ENCODE measurements at places on chromosomes 1 and 21.

GRCh38 chr1:94894630-94895029, 32.3 kb downstream of the CNN3 start:
- DNase-seq, result no peak

- DNase-seq, result no peak
Measured at GRCh38 chr1:24939040-24939674, 9.1 kb upstream of the RUNX3 start.

DNA sequence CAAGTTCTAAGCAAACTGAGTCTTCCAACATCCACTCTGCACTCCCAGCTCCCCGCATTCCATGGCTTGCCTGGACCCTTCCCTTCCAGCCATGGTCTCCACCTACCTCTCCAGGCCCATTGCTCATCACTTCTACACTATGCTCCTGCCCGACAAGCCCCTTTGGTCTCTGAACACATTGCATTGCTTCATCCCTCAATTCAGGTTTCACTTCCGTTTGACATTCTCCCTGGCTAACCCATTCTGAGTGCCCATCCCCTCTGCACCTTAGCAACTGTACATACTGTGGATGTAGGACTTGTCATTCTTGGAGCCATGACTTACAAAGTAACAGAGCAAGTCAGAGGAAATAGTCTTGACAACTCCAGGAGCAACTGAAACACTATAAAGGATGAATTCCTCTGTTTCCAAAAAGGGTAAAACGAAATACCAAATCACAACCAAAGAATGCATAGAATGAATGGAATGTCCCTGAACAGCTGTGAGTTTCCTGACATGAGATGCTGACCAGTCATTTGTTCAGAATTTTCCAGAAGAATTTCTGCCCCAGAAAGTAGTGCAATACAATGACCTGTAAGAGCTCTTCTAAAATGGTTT, 66.7 kb downstream of the KCNJ6 start:
- DNase-seq, result peak; percentile 77

DNA sequence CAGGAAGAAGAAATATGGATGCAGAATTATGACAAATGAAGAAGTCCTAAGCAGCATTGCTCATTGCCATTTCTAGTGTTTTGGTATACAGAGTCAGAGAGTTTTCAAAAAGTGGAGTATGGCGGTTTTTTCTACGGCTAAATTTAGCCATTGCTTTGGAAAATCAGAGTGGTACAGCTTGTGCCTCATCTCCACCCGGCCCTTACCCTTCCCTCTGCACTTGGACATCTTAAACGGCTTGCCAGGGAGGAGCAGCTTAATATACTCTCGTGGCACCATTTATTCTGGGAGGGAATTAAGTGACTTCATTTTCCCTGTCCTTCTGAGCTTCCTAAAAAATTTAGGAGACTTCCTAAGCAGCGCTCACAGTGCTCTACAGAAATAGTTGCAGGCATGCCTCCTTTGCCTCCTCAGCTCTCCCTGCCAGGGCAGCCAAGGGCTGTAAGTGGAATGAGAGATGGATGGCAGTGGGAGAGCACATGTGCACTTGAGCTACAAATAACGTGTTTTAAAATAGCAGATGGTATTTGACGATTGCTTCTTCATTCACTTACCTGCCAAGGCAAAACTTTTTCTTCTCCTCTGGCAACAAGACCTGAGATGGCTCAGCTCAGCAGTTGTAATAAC, 51.5 kb upstream of the VAMP3 start:
- DNase-seq, result no peak

DNA sequence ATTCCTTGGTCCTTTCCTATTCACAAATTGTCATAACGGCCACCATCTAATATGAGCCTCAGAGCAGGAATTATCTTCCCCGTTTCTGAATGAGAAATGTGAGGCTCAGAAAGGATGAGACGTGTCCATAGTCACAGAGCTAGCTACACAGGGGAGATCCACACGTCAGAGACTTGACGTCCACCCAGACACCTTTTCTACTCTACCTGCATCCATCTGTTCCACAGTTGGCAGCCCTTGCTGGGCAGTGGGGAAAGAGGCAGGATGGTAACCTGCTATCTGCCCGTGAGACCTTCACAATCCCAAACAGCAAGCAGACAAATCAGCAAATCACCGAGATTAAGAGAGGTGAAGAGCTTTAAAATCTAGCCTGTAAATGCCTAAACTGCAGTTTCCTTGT, 8.4 kb downstream of the RIMS3 start:
- DNase-seq, result no peak

DNA sequence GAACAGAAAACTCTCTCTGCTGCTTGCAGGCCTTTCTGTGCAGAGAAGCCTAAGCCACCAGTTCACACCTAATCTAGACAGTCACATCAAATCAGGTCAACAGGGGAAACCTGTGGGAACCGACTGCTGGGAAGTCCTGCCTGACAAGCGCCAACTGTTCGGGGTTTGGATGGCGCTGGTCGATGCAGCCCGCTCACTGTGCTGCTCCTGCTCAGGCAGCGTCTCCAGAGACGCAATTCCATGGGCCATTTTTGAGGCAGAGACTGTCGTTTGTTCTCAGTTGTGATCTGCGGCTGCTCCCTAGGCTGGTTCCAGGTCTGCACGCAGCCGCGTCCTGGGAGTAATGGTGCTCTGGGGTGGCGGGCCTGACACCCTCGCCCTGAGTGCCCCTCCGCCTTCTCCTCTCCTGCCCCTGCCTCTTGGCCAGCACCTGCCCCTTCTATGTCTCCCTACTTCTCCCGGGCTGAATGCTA, 1.4 kb downstream of the AGT start:
- no peak for DNase-seq

GRCh38 chr1:189669846-189670245, 807.8 kb downstream of the BRINP3 start:
- peak; percentile 32 for DNase-seq

GRCh38 chr1:115555446-115555845, 86.3 kb upstream of the VANGL1 start:
- no peak for DNase-seq

DNA sequence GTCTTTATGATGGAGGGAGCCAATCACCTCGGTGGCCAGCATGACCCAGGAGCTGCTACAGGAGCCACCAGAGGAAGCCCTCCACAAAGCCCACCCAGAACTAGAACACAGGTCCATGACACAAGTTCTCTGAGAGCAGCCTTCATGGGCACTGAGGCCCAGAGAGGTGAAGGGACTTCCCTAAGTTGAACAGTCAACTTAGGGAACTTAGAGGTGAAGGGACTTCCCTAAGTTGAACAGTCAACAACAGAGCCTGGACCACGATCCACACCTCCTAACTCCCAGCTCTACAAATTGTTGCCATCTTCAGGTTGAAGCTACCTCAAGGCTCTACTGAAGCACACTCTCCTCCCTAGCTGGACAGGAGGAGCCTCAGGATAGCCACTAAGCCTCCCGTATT, 132.7 kb downstream of the CCDC185 start:
- no peak for DNase-seq

DNA sequence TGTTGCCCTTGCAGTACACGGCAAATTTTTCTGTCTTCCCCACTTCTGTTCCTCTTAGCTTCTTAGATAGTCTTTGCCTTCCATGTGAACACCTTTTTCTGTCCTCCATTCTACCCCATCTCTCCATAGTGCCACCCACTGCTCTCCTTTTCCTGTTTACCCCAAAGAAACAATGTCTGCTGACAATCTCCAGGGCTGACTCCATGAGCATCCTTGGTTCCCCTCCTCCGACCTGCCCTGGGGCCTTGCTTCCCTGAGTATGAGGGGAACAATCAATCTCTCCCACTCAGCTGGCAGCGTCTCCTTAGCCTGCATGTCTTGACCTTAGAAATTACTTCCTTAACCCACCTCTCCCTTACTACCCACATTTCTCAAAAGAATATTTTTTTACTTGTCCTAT, 12.3 kb upstream of the MYBPHL start:
- no peak for DNase-seq

DNA sequence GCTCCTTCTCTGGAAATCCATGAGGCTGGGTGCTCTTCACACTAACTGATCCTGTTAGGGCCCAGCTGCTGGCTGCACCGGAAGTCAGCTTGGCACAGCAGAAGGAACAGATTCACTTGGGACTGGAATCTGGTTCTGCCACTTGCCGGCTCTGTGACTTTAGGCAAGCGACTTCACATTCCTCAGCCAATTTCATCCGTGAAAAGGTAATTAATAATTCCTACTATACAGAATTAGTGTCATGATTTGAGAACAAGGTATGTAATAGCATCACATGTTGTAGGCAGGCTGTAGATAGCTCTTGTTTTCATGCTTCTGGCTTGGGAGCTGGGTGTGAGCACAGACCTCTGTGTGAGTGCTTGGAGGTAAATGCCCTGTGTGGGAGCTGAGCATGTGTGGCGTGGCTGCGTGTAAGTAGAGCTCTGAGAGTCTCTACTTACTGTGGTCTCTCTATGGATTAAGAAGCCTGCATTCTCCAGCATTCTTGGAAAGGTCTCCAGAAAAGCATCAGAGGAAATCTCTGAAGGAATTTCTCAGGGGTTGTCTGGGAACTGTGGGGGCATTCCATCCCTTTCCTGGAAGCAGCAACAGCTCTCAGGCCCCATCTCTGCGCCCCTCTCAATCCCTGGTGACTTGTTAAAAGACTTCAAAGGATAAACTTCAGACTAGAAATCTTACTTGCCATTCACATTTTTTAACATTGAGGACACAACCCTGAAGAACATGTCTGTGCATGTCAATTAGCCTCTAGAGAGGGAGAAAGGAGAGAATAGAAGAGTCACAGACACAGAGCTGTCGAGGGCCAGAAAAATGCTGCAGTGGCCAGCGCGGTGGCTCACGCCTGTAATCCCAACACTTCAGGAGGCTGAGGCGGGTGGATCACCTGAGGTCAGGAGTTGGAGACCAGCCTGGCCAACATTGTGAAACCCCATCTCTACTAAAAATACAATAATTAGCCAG, 47.7 kb upstream of the PPM1J start:
- DNase-seq, result peak; percentile 71

DNA sequence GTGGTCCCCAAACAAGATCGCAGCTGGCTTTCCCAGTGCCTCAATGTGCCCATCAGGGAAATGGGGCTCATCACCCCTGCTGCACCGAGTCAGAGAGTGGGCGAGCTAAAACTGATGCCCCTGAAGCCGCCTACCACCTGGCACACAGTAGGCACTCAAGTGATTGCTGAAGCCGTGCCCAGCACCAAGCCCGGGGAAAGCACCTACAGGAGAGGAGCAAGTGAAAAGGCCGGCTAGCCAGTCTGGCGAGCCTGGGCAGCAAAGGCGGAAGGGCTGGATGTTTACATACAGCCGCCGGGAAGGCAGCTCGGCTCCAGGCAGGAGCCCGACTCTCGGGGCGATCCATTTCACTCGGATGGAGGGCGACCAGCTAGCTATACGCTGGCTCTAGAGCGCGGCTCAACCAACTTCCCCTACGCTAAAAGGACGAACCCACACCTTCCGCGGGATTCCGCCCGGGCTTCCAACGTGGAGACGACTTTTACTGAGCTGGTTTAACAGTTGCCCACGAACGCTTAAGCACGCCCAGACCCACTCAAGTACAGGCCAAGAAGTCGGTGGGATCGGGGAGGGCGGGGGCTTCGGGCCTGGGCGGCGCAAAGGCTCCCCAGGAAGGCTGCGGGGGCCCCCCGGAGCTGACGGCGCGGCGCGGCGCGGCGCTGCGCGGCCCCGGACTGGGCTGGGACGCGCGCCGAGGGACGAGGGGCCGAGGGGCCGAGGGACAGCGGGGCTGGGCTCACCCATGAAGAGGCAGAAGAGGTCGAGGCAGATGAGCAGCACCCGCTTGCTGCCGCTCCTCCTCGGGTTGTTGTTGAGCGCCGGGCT, 1.0 kb downstream of the PLPP3 start:
- peak; percentile 57 for DNase-seq

GRCh38 chr1:31302709-31303441, 6.0 kb downstream of the ZCCHC17 start:
- peak; percentile 22 for DNase-seq

DNA sequence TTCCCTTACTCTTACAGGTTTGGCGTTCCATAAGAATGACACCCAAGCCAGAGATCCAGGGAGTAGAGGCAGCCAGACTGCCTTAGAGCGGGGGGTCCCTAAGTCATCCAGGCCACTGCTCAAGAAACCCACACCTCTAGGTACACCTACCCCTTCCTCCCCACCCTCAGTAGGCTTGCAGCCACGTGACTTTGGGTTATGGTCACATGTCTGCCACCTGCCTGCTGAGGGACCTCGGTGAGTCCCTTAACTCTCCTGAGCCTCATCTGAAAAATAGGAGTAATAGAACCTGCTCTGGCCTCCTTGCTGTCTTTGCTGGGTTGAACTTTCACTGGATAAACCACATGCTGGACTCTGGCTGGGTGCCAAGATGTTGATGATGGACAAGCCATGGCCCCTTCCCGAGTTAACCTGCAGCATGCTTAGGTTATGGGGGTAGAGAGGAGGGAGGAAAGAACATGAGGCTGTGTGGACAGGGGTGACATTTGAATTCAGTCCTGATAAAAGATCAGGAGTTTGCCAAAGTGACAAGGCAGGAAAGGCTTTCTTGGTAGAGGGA, 4.5 kb downstream of the RPS6KA1 start:
- no peak for DNase-seq

DNA sequence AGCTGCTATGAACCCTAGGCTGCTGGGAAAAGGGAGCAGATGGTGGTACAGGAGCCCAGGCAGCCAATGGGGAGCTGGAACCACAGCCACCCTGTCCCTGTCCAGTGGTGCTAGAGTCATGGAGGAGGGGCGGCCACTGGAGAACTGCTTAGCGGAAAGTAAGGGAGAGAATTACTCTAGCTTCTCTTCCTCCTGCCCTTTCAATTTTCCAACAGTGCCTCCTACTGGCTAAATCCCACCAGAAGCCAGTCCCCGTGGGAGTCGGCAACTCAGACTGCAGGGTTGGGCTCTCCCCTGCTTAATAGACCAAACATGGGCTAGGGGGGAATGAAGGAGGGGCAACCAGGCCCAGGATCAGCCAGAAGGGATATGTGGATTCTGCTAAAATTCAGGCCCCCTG, 154.5 kb downstream of the ACTL8 start:
- DNase-seq, result peak; percentile 40

All from amniotic epithelial cell (primary cell).